ENCODE measurements at places on chromosomes 11 and 22.

DNA sequence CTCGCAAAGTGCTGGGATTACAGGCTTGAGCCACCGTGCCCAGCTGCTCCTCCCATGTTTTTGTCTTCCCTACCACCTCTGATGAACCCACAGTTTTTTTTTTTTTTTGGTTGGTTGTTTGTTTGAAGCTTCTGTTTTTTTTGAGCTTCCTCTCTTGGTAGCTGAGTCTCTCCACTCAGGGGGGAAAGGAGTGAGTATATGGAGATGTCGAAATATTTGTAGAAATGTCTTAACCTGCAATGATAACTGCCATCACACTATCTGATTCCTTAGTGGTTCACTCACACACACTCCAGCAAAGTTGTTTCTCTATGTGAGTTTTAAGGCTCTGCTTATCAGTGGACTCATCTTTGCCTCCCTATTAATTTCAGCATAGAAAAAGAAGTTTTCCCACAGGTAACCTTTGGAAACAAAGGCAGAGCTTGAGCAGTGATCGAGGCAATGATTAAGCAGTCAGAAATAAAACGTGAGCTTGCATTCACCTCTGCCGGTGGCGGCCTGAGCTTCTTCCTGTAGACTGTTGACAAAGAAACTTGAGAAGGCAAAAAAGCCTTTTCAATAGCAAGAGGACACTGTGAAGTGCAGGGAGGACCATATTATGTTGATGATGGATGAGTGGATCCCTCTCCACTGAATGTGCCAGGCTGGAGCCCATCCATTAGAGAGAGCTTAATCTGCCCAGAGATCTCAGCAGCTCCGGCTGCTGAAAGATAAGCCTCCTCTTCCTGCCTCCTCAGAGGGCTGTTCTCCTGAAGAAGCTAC, 29.0 kb upstream of the RASSF10 start:
- DNase-seq = peak; percentile 11

GRCh38 chr11:47571895-47572294, 6.5 kb downstream of the PTPMT1 start:
- DNase-seq = no peak

- DNase-seq = no peak
These were observed 39.2 kb upstream of the CHST1 start for GRCh38 chr11:45704635-45705034.

- no peak for DNase-seq
These were observed 96.1 kb downstream of the SLC1A2 start for GRCh38 chr11:35323076-35323868.

- DNase-seq = peak; percentile 87
These were observed 101.4 kb downstream of the FDX1 start for GRCh38 chr11:110530900-110531741.

GRCh38 chr11:65112546-65113360, 1.1 kb downstream of the TM7SF2 start:
- peak; percentile 72 for DNase-seq

- DNase-seq = no peak
These were observed 134.8 kb downstream of the C11orf58 start for GRCh38 chr11:16873289-16873688.

DNA sequence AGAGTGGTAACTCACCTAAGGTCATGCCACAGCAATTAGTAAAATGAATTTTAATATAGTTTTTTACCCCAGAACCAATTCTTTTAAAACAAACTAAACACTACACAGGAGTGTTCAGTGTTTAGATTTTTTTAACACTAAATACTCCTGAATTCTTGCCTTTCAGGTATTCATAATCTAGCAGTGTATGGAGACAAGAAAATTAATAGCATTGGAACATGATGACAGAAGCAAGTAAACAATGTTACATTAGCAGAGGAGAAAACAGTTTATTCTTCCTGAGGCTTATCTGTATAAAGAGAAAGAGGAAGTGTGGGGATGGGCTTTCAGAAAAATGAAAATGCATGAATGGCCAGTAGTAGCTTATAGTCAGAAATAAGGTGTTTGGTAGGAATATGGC, 222.1 kb upstream of the FAT3 start:
- DNase-seq = no peak

DNA sequence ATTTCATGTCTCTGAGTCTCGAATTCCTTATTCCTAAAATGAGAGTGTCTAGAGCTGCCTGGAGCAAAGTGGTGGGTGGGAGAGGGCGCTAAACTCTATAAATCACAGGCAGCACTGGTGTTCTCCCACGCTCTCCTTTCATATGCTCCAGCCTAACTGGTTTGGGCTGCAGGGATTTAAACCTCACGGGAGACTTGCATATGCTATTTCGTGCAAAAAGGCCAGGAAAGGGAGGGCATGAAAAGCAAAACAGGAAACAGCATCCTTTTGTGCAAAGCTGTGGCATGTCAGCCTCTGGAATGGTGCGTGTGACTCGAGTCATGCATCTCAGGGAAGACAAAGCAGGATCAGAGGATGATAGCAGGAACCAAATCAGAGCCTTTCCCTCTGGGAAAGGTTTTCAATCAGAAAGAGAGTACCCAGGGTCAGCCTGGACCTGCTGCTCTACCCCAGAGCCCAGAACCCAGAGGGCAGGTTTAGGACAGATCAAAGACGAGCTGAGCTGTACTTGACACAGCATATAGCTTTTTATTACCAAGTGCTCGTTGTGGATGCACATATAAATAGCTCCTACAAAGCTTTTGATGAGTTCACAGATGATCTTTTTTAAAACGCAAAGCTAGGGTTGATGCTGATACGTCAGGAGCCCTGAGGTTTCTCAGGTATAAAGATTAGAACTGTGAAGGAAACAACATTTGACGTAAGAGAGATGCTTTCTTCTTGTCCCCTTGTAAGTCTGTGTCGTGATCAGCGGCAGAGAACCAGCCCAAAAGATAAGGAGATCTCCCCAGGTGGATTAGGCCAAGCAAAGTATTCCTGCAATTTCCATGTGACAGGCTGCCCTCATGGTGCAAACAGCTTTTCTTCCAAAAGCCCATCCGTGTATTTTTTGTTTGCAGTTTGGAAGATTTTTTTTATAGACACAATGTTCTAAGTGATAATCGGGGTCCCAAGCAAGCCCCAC, 46.2 kb upstream of the YWHAH start:
- DNase-seq = no peak

DNA sequence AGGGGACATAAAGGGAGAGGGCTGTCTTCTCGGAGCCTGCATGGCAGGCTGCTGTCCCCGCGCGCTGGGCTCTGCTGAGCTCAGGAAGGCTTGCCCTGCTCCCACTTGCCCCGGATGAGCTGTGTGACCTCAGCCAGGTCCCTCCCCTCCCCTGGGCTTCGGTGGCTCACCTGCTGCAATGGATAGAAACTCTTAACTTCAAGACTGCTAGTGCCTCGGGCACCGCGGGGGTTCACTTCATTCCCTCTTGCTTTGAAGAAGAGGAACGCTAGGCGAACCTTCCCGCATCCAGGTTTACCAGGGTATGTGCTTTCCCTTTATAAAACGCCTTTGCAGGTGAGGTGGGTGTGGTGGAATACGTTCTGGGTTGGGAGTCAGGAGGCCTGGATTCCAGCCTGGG, 115.0 kb downstream of the PHF21B start:
- DNase-seq = peak; percentile 41

DNA sequence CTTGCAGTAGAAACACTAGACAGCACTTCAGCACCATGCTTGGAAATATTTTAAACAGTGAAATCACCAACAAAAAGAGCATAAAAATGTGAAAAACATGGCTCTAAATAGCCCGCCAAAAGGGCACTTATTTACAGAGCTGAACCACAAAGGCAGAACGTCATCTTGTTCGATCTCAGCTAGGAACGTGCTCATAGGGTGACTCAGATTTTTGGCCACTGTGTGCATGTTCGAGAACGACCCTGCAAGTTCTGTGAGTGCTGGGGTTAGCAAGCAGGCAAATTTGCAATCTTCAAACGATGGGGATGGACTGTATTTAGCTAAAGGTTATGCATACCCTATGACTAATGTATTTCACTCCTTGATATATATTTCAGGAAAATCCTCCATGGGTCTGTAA, 30.6 kb downstream of the OR2AT4 start:
- no peak for DNase-seq

- DNase-seq = no peak
These were observed 451 bp downstream of the FHIP1B start for GRCh38 chr11:6233984-6234386.

- no peak for DNase-seq
These were observed 7.1 kb upstream of the CDC42EP2 start for GRCh38 chr11:65307298-65308229.

GRCh38 chr11:67674442-67674871, at the start of gene ALDH3B2:
TSS of gene ALDH3B2 (minus strand) at chr11:67674623. CDS start at chr11:67666935, 7,688 bp downstream.
- DNase-seq = no peak

- no peak for DNase-seq
These were observed 3.0 kb downstream of the DKK3 start for GRCh38 chr11:12005476-12005875.

GRCh38 chr22:22753526-22754267, 109.3 kb downstream of the GGTLC2 start:
- DNase-seq = peak; percentile 84

DNA sequence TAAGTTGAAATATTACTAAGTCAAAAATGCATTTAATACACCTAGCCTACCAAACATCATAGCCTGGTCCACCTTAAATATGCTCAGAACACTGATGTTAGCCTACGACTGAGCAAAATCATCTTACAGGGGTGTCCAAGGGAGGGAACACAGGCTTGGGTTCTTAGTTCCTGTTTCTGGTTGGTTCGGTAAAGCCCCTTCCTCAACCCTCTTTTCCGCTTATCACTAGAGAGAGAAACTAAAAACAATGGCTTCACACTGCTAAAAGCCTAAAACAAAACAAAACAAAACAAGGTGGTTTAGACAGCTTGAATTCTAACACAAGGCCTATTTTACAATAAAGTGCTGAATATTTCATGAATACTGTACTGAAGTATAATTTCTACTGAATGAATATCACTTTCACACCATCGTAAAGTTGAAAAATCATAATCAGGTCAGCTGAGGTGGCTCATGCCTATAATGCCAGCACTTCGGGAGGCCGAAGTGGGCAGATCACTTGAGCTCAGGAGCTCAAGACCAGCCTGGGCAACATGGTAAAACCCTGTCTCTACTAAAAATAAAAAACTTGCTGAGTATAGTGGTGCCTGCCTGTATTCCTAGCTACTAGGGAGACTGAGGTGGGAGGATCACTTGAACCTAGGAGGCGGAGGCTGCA, 118.0 kb downstream of the SIK3 start:
- no peak for DNase-seq

DNA sequence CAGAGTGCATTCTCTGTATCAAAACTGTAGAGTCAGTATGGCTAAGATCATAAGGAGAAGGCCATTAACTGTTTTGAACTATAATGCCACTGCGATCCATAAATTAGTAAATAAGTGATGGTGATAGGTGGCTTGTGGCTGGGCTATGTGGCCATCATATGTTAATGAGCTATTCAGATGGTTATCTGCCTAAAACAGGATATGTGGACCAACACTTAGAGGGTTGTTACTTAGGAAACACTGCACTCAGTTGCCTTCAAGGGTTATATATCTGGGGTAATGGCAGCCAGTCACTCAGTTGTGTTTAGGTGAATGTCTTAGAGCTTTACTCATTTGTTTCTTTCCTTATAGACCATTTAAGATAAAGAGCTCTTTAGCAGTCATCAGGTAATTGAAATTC, 66.0 kb downstream of the PPP2R1B start:
- no peak for DNase-seq

DNA sequence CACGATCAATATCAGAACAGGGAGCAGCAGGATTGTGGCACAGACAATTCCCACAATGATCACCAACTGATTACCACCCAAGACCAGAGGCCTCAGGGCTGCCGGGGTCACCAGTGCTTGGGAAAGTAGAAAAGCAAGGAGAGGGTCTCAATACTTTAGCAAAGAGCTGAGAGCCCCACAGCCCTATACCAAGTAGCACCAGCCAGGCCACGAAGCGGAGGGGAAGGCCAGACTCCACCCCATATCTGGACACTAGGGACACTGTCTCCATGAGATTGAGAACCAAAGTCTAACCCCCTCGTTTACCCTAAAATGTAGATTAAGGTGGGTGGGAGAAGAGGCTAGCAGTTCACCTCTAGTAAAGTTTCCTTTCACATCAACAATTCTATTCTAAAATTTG, 24.1 kb upstream of the SCN2B start:
- no peak for DNase-seq

- no peak for DNase-seq
These were observed 130.1 kb upstream of the DDI1 start for GRCh38 chr11:103906291-103906867.

- DNase-seq = no peak
These were observed 471.2 kb downstream of the MIAT start for GRCh38 chr22:27128461-27129085.

- DNase-seq = no peak
These were observed 24.7 kb upstream of the CCDC188 start for GRCh38 chr22:20175597-20175900.

DNA sequence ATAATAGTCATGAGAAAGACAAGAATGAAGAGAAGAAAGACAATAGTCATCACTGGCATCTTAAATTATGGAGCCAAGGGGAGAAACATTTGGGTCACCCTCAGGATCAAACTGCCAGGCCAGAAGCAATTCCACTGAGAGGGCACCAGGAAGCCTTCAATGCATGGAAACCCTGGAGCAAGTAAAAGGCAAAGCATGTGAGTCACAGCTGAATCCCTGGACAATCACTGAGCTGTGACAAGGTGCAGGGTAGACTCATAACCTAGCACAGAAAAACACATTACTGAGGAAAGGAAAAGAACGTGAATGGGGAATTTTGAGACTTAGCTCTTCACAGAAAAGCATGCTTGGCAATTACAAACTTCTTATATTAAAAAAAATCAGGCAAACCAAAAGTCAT, 1.6 kb downstream of the KCNJ1 start:
- DNase-seq = no peak

GRCh38 chr22:19213001-19213400, 34.5 kb upstream of the SLC25A1 start:
- DNase-seq = no peak

GRCh38 chr11:105857728-105858127, 164.3 kb downstream of the MSANTD4 start:
- DNase-seq = no peak

DNA sequence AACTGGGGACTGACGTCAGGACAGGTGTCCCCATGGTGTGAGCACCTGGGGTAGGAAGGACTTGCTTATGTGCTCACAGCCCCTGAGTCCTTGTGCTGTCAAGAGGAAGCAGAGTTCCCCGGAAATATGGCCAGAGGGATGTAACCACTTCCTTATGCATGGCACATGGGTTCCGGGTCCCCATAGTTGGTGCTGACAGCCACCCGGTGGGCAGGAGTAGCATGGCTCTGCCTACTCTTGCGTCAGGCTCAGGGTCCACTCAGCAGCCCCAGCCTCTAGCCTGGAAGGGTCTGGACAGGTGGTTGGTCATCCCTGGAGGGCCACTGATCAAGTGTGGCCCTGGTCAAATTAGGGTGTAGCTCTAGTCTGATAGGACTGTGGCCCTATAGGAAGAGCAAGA, 42.8 kb upstream of the CCND1 start:
- DNase-seq = no peak

- no peak for DNase-seq
These were observed 3.0 kb upstream of the MUC2 start for GRCh38 chr11:1071571-1072115.

- DNase-seq = no peak
These were observed 81.8 kb upstream of the NTM start for GRCh38 chr11:131288521-131289091.

DNA sequence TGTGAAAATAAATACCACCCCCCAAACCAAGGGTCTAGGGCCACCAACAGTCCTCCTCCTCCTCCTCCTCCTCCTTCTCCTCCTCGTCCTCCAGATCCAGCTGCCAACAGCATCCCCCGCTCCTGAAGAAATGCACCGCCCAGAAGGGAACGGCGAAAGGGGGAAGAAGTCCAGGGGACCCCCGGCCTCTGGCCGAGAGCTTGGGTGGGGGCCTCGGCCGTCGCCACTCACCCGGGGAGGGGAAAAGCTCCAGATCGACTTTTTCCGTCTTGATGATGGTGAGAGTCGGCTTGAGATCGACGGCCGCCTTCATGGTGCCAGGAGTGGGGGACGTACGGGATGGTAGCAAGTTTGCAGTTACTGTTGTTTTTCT, 65.7 kb downstream of the ETS1 start:
- DNase-seq = no peak

Measured in WERI-Rb-1 (cell line).